Cortex of kidney (tissue), 1 donor: ENCODE measurements at places on chromosomes 16 and 17.

DNA sequence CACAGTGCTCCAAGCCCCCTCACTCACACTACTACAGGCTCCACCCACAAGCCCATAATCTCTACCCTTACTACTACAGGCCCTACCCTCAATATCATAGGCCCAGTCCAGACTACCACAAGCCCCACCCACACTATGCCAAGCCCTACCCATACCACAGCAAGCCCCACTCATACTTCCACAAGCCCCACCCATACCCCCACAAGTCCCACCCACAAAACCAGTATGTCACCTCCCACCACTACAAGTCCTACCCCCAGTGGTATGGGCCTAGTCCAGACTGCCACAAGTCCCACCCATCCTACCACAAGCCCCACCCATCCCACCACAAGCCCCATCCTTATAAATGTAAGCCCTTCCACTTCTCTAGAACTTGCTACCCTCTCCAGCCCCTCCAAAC lies 13.8 kb downstream of the RIPOR1 start:
- DNase-seq, result no peak

GRCh38 chr17:59387351-59388068 lies 56.1 kb downstream of the YPEL2 start:
- DNase-seq, result no peak

- no peak for DNase-seq
Measured at GRCh38 chr17:4974115-4974670, 6.6 kb upstream of the SPAG7 start.

DNA sequence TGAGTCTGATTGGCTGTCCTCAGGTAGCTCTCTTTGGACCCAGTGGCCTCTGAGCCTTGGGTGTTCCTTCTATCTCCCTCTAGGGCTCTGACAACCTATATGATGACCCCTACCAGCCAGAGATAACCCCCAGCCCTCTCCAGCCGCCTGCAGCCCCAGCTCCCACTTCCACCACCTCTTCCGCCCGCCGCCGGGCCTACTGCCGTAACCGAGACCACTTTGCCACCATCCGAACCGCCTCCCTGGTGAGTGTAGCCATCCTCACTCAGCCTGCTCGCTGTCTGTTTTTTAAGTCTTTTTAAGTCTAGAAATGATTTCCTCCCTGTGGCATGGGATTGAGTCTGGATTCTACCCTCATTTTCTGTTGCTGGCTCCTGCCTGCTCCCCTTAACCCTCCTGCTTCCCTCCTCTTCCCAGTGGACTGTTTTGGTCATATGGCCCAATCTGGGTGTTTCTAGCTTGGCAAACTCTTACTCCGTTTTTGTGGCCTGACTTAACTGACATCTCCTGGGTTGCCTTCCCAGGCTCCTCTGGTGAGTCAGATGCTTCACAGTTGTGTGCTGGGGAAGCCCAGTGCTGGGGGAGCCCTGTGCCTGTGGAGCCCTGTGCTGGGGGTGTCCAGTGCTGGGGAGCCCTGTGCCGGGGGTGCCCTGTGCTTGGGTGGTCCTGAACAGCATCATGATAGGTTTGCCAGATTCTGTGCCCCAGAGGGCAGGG lies 9.9 kb downstream of the TAOK2 start:
- no peak for DNase-seq

GRCh38 chr17:80513892-80514291 lies 30.7 kb upstream of the RPTOR start:
- DNase-seq, result no peak

DNA sequence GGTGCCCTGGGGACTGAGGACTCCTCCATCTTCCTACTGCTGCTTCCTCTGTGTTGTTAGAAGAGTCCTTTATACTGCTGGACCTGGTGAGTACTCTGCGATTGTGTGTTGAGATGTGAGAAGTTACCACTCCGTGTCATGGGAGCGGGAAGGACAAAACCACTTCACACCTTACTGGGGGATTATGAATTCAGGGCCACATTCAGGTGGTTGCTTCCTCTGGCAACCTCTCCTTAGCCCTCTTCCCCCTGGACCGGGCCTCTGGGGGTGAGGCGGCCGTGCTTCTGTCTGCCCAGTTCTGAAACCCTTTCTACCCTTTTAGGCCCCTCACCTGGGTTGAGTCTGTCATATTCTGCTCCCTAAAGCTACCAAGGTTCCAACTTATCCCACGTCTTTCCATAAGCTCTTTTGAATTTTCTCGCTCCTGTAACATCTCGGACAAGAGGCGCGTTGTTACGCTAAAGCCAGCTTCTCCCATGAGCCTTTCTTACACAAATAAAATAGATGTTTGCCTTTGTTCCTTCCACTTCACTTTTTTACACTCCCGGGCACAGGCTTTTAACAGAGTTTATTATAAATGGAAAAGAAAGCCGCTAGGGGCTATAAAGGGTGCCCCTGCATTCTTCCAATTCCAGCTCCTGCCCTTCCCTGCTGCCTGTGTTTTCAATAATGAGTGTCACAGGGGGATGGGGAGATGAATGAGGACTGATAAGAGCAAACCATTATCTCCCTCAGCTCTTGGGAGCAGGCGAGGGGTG lies 20.7 kb upstream of the CDH13 start:
- no peak for DNase-seq

DNA sequence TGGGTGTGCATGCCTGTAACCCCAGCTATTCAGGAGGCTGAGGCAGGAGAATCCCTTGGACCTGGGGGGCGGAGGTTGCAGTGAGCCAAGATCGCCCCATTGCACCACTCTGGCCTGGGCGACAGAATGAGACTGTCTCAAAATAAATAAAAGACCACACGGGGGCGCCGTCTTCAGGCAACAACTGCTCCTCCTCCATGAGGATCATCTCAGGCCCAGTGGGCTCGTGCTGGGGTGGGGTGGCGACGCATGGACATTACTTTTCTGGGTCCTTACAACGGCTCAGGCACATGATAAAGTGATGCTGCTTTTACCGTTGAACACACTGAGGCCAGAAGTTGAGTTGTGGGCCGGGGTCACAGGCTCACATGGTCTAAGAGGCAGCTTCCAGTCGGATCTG lies 56.2 kb downstream of the PRMT7 start:
- DNase-seq, result no peak
